A673 (cell line): ENCODE measurements at places on chromosomes 16 and 17.

DNA sequence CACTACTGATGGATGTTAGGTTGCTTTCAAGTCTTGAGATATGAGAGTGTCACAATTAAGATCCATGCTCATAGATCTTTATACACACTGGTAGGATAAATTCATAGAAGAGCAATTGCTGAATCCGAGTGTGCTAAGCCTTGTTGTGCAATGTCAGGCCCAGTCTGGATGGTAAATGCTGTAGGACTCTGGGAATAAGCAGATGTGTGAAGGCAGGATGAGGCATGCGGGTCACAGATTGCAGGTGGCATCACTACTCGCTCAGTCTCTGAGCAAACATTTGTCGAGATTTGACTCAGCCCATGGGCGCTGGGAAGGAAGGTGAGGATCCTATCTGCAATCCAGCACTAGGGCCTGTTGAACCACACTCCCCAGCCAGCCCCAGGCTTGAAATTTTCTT, 40.7 kb downstream of the TMEM186 start:
- no peak for DNase-seq

- DNase-seq: no peak
Observed at GRCh38 chr16:49366669-49367068, 6.9 kb upstream of the C16orf78 start.

GRCh38 chr16:63323722-63324705, 1287.8 kb upstream of the CDH8 start:
- peak; percentile 66 for DNase-seq

DNA sequence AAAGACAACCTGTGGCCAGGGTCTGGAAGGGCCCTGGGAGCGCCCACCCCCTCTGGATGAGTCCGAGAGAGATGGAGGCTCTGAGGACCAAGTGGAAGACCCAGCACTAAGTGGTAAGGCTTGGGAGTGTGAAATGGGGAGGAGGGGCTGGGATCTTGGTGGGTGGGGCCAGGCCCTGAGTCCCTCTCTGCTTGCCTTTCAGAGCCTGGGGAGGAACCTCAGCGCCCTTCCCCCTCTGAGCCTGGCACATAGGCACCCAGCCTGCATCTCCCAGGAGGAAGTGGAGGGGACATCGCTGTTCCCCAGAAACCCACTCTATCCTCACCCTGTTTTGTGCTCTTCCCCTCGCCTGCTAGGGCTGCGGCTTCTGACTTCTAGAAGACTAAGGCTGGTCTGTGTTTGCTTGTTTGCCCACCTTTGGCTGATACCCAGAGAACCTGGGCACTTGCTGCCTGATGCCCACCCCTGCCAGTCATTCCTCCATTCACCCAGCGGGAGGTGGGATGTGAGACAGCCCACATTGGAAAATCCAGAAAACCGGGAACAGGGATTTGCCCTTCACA, 1.2 kb upstream of the STARD3 start:
- no peak for DNase-seq

- DNase-seq: no peak
Observed at GRCh38 chr16:87598431-87598830, 3.9 kb upstream of the JPH3 start.

- DNase-seq: no peak
Observed at GRCh38 chr17:12230481-12231354, 210.0 kb downstream of the MAP2K4 start.

- no peak for DNase-seq
Observed at GRCh38 chr16:10530685-10531084, 49.7 kb downstream of the EMP2 start.

DNA sequence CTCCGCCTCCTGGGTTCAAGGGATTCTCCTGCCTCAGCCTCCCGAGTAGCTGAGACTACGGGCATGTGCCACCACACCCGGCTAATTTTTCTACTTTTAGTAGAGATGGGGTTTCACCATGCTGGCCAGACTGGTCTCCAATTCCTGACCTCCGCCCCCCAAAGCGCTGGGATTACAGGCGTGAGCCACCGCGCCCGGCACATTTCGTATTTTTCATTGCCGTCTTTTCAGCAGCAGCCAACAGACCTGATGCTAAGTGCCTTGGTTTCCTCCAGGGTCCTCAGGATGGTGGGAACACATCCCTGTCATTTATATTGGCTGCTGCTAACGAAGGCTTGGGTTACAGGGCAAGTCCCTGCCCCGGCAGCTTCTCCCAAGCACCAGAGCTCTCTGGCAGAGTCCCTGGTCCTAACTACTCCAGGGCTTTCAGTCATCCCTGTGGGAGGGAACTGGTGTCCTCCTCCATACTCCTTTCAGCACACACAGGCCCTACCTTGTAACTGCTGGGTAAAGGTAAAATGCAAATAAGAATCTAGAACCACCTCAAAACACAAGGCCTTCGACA, 1.5 kb upstream of the RNF157 start:
- no peak for DNase-seq

- DNase-seq: peak; percentile 76
Observed at GRCh38 chr16:70454222-70455034, at the start of gene FCSK. TSS of gene FCSK (plus strand) at chr16:70454595. CDS start at chr16:70463191, 8,596 bp downstream.

- no peak for DNase-seq
Observed at GRCh38 chr16:53545433-53545832, 42.4 kb upstream of the AKTIP start.

- no peak for DNase-seq
Observed at GRCh38 chr17:71496552-71496951, 624.3 kb upstream of the SOX9 start.

GRCh38 chr17:80855948-80856862, 135.4 kb upstream of the CHMP6 start:
- DNase-seq: peak; percentile 48

DNA sequence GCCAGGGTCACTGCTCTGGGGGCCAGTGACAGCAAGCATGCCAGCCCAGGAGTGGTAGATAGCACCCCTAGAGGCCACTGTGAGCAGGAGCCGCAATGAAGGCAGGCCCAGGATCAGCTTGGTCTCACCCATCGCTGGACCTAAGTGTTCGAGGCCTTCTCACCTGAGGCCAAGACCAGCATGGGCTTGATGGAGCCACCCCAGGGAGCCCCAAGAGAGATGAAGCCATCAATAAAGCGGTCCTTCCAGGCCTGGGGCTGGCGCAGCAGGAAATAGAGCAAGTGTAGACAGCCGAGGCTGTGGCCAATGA, 1.8 kb downstream of the LCAT start:
- peak; percentile 37 for DNase-seq

DNA sequence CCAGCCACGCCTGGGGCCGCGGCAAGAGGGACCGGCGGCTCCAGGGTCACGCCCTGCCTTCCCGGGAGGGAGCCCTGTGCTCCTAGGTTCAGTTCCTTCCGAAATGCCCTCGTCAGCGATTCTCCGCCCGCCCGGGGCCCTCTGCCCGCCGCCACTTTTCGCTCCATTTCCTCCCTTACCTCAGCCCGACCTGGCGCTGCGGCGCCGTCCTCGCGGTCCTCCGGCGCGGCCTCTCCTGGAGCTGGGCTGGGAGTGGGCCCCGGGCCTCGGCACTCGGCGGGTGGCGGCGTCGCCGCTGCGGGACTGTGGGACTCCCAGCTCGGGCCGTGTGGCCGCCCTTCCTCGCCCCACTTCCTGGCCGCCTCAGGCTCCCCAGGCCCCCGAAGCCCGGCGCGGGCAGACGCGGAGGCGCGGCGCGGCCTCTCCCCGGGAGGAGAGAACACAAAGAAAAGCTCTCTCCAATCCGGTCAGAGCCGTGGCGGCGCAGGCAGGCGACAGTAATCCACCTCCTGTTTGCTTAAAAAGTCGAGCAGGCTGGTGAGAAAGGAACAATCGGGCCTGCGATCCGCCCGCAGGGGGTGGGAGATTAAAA, 1.6 kb downstream of the BAHCC1 start:
- DNase-seq: peak; percentile 91

- DNase-seq: no peak
Observed at GRCh38 chr16:73289232-73289631, 241.3 kb upstream of the ZFHX3 start.

GRCh38 chr17:3772764-3773163, 28.2 kb downstream of the ITGAE start:
- DNase-seq: no peak

- peak; percentile 50 for DNase-seq
Observed at GRCh38 chr17:72031219-72031884, 89.5 kb upstream of the SOX9 start.

DNA sequence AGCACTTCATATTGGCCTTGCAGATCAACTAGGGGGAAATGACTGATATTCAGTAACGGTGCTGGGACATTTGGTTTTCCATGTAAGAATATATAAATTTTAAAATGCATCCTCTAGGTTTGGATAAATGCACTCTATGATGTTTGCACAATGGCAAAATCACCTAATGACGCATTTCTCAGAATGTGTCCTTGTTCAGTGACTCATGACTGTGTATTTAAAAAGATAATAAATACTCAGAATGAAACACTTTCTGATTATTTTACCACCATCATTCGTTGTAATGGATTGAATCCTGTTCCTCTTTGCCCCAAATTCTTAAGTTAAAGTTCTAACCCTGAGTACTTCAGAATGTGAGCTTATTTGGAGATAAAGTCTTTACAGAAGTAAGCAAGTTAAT, 17.2 kb upstream of the ADGRG1 start:
- DNase-seq: no peak

DNA sequence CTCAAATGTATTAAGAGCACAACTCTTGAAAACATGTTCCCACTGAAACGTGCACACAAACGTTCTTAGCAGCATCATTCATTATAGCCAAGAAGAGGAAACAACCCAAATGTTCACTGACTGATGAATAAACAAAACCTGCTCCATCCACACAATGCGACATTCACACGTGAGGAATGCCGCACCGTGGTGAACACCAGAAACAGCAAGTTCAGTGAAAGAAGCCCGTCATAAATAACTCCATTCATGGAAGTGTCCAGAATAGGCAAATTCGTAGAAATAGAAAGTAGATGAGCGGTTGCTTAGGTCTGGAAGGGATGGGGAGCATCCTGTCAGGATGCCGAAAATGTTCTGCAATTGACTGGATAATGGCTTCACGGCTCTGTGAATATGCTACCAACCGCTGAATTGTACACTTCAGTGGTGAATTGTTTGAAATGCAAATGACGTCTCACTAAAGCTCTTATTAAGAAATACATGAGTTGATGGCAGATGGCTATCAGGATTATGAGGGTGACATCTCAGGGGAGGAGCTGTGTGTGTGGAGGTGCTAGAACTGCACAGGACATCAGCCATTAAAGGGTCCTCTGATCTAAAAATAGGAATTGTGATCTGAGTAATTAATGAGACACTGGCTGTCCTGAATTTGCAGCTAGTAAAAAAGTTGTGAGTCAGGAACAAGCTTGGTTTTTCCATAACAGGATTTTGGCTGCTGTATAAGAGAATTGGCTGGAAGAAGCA, 771.0 kb downstream of the KCNJ18 start:
- DNase-seq: no peak

GRCh38 chr17:44327715-44328449, 3.3 kb upstream of the SLC25A39 start:
- DNase-seq: no peak

- no peak for DNase-seq
Observed at GRCh38 chr16:67482233-67482924, 968 bp downstream of the AGRP start.

DNA sequence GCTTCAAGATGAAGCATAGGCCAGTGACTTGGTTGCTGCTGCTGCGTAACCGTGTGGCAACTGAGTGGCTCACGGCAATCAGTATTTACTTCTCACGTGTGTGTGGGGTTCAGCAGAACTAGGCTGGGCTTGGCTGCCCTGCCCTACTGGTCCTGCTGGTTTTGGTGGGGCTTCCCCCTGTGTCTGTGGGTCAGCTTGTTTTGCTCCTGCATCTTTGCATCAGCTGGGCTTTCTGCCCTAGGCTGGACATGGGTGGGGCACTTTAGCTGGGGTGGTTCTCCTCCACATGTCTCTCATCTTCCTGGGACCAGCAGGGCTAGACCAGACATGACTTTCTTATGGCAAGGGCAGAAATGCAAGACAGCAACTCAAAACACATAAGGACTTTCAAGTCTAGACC, 550.5 kb downstream of the MAF start:
- no peak for DNase-seq

GRCh38 chr17:32876417-32877163, at the start of gene MYO1D:
TSS of gene MYO1D (minus strand) at chr17:32877124. CDS start at chr17:32876872, 252 bp downstream.
- DNase-seq: peak; percentile 28

DNA sequence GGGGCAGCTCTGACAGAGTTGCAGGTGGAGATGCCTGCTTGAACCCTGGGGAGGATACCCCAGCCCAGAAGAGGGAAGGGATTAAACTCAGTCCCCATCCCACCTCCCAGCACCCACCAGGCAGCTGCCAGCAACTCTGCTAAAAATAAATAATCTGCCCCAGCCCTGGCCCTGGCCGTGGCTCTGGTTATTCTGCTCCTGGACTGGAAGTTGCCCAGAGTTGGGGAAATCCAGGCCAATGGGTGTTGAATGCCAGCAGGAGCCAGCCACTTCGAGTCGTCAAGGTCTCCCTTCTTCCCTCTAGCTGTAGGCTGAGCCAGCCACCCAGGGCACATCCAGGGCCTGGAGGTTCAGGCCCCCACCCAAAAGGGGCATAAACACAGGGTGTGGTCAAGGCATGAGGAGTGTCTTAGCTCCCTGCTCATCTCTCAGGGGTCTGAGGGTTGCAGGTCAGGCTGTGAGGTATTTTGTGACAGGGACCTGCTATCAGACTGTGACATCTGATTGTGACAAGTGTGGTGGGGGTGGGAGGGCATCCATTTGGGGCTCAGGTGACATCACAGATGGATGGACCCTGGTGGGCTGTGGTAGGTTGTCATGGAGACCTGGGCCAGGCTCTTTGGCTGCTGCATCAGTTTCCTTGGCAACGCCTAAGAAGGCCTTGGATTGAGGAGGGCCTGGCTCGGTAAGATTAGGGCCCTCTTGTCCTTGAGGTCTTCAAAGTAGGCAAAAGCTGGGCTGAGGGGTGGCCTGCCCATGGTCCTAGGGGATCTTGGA, 1.0 kb upstream of the RRAD start:
- no peak for DNase-seq

DNA sequence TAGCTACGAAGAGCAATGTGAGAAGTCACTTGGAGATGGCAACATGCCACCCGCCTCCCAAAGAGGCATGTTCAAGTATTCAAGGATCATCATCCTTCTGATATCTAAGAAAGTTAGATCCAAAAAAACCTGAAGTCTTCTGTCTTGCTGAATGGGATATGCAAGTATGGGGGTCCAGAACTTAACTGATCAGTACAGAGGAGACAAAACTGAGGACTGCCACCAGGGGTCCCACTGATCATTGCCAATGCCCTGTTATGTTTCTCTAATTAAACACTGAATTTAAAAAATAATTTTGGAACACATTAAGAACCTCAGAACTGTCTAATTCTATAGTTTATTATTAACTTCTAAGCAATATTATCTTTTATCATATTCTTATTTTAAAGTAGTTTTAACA, 99.7 kb downstream of the CDH8 start:
- DNase-seq: peak; percentile 53

DNA sequence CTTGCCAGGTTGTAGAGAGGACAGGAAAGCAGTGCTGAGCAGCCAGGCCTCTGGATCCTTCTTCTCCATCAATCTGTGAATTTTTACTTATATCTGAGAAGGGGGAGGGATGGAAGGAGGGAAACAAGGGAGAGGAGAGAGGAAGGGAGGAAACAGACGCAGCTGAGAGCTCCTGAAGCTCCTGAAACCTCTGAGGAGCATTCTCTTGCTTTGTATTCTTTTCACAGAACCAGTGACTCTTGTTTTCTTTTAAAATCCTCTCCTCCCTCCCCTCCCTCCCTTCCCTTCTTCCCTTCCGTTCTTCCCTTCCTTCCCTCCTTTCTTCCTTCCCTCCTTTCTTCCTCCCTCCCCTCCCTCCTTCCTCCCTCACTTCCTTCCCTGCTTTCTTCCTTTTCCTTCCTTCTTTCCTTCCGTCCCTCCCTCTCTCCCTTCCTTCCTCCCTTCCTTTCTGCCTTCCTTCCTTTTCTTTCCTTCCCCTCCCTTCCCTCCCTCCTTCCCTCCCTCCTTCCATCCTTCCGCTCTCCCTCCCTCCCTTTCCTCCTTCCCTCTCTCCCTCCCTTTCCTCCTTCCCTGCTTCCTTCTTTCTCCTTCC, 60.0 kb upstream of the RBFOX1 start:
- no peak for DNase-seq
